ENCODE measurements at places on chromosomes 16 and 17.

DNA sequence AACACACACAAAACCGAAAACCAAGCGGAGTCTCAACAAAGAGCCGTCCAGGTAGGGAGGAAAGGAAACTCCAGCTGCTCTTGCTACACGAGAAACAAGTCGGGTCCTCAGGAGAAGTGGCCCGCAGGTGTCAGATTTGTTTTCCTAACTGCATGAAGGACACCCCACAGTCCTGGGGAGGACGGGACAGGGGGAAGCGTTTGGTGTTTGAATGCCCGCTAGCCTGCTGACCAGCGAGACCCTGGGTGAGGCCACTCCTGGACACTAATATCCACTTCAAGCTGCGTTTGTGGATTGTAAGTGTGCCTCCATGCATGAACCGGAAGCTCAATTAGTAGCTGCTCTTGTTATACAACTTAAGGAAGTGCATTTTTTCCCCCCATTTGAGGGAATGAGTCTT is 299.5 kb downstream of the MAF start:
- DNase-seq = no peak

GRCh38 chr17:50511058-50511457 is 2.8 kb downstream of the MYCBPAP start:
- DNase-seq = peak; percentile 51

DNA sequence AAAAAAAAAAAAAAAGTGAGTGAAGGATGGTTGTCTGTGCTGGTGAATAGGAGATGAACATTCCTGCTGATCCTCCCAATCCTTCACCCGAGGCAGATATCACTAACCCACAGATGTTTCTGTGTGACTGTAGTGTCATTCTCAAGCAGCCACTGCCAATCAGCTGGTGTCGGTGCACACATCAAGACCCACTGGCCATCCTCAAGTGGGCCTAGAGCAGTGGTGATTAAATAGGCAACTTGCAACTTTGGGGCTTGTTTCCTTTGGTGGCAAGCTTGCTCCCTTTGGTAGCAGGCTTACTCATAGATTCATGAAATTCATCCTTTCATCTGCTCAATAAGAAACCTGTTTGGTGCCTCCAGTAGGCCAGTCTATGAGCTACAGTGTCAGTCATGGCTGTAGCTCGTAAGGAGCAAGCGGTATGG is 51.1 kb upstream of the LGALS9 start:
- DNase-seq = no peak

DNA sequence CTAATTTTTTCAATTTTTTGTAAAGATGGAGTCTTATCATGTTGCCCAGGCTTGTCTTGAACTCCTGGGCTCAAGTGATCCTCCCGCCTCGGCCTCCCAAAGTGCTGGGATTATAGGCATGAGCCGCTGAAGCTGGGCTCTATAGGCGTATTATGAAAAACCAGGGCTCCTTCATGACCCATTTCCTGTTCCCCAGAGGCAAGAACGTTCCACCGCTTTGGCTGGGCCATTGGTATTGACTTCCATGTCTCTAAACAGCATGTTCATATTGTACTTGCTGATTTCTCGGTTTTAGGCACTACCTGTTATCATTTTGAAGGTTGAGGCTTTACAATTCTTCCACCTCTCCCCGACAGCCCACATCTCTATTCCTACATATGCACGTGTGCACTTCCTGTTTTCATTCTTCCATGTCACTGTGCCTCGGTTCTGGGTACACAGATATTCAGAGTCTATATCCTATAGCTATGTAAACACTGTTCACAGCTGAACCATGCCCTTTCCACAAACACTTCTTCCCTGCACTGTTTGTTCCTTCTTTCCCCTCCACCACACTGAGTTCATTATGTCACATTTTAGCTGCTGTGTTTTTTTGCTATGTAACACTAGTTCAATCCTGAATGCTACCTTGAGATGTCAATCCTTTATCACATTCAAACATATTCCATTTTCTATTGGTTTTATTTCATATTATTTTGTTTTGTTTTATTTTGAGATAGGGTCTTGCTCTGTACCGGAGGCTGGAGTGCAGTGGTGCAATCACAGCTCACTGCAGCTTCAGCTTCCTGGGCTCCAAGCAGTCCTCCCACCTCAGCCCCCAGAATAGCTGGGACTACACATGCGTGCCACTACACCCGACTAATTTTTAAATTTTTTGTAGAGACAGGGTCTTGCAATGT is 16.8 kb upstream of the MAPK3 start:
- DNase-seq = no peak

GRCh38 chr16:79601092-79601930 is 774 bp upstream of the MAF start:
- peak; percentile 19 for DNase-seq

DNA sequence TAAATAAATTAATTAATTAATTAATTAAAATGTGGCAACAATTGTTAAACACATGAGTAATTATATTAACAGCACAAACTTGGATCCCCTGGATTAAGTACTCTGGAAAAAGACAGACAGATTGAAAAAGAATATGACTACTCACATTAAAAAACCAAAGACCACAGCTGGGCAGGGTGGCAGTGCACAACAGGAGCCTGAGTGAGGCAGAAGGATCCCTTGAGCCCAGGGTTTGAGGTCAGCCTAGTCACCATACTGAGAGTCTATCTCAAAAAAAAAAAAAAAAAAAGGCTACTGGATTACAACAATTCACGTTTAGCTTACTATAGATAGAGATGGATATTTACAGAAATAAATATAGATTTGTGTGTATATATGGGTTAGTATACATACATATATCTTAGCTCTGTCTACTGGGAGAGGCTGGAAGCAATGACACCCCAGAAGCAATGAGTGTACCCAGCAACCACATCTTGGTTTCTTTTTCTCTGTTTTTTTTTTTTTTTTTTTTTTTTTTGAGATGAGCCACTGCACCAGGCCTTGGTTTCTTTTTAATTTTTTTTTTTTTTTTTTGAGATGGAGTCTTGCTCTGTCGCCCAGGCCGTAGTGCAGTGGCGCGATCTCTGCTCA is 10.6 kb upstream of the SUZ12 start:
- no peak for DNase-seq

DNA sequence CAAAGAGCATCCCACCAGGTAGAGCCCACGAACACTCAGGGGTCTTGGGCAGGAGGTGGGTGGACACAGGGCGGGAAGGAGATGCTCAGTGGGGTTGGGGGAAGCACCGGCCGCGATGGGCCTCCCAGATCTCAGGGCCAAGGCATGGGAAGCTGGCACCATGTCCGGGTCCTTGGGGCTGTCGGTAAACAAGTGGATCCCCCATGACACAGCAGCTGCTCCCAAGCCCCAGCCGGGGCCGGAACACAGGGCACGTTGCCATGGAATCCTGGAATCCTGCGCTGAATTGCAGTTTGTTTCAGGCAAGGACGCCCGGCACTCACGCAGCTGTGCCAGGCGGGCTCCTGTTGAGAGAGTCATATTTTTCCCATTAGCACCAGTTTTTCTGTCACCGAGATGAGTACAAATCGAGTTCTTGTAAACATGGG is 23.0 kb upstream of the CHMP6 start:
- DNase-seq = no peak

DNA sequence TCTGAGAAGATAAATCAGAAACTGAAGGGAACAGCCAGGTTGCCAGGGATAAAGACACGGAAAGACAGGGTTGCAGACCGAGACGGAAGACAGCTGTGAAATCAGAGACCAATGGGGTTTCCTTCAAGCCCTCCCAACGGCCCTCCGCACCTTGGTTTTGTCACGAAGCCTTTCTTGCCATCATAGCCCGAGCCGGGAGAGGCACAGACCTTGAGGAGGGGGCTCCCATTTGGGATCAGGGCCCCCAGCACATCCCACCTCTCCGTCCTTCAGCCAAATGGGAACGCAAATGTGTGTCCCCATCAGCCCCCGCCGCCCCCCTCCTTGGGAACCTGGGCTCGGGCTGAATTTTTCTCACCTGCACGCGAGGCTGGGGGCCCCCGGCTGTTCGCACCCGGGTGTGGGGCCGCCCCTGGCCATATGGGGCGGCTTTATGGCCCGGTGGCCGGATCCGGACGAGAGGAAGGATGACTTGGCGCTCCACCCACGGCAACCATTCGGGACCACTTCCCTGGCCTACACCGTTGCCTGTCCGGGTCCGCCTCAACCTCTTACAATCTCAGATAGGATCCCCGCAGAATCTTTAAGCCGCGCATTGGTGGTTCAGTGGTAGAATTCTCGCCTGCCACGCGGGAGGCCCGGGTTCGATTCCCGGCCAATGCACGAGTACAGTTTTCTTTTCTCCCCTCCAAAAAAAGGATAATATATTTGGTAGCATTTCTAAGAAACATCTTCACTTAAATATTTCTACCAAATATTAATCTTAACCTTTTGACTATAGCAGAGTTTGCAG is 1.4 kb upstream of the HES7 start:
- DNase-seq = peak; percentile 87

- DNase-seq = no peak
Observed at GRCh38 chr16:64543441-64543840, 578.4 kb downstream of the CDH11 start.
